DMS79 (cell line): ENCODE measurements at places on chromosomes 4 and X.
A peak's percentile ranks its signal among the peaks of the same experiment; 100 is the strongest.

DNA sequence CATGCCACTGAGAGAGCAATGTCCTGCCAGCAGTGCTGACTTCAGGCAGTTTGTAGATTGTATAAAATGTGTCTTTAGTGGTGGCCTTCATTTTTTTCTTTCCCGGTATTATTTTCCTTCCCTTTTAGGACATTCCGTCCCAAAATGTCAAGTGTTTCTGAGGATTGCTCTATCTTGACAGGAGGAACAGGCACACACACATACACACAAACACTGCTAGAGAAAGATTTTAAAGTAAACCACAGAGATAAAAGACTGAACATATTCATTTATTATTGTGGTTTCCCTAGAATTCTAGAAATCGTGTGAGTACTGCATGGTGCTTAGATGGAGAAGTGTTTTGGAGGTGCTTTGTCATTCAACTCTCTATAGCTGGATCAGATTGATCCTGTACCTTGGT lies 111.9 kb downstream of the GABRB1 start:
- no peak for DNase-seq

GRCh38 chrX:153539171-153539978 lies 21.9 kb downstream of the ATP2B3 start:
- DNase-seq = no peak

GRCh38 chrX:81263059-81263458 lies 61.2 kb downstream of the SH3BGRL start:
- no peak for DNase-seq

DNA sequence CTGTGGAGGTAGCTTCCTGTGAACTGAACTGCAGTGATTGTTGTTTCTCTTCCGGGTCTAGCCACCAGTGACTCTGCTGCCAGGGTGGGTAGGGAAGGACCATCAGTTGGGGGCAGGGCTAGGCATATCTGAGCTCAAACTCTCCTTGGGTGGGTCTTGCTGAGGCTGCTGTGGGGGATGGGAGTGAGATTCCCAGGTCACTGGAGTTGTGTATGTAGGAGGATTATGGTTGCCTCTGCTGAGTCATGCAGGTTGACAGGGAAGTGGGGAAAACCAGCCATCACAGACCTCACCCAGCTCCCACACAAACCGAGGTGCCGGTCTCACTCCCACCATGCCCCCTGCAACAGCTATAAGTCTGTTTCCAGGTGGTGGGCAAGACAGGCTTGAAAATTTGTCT lies 1937.8 kb downstream of the PCDH7 start:
- DNase-seq = no peak

DNA sequence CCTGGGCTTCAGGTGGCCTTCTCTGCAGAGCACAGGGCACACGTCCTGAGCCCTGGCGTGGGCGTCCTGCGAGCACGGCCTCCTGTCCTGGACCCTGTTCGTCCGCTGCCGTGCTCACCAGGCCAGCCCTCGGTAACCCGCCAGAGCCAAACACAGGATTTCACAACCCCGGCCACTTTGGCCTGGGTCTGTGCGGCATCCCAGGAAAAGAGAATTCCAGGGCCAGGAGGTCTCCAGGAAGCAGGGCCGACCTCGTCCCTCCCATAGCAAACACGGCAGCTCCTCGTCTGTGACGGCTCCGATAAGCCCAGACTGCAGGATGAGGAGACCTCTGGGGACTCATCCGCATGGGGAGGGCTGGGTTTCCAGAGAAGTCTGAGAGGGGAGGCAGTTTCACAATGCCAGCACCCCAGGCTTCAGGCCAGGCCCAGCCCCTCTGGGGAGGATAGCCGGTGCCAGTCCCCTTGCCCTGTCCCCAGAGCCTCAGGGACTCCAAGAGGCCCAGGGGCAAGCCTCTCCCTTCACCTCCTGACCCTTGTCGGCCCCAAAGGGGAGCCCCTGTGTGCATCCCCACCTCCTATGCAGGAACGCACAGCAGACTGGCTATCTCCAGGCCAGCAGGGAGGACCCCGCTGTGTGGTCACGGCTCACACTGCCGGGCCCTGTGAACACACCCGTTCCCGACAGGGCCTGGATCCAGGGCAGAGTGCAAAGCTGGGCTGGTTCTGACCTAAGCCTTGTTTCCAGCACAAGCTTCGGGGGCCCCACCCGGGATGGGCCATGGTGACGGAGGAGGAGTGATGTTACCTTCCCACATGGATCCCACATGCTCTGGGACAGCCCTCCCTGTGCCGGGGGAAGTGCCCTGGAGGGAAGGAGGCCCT lies 22.3 kb upstream of the HTRA3 start:
- no peak for DNase-seq

DNA sequence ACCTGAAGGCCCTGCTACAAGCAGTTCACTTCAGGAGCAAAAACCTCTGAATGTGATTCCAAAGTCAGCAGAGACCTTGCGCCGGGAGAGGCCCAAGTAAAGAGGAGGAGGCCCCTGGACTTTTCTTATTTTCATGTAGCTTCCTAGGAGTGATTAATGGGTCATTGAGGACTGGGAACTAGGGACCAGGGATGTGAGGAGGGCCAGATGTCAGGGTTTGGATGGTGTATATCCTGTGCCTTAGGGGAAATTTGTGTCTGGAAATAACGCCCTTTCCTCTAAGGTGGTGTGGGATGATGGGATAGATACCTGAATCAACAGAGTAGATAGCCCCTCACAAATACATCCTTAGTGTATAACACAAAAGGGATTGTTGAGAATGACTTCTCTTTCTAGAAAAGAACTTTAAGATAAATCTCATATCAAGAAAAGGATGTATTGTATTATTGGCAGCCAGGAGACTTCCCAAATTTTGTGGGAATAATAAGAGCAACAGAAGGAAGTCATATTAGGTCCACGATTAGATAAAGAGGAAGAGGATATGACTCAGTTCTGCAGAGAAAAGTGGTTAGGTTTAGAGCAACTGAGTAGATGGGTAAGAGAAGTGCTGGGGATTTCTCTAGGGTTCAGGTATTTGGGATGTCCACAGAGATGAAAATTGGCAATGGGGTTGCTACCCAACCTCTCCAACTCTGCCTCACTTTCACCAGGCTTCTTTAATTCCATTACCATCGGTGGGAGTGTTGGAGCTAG lies 1.1 kb downstream of the ITGB1BP2 start:
- DNase-seq = no peak

DNA sequence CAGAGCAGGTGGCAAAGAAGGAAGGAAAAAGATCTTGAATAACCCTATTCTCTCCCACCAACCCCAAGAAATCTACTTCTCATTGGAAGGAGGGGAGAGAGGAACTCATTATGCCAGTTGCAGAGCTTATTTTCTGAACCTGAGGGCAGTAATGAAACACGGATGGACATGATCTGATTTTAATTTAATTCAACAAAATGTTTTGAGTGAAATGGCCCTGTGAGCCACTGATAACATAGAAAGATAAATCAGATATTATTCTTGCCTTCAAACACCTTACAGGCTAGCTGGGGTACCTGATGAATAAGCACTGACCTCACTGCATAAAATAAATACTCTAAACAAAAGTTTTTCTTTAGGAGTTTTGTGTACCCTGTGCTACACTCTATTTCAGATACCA lies 30.3 kb downstream of the DAPP1 start:
- DNase-seq = no peak

- DNase-seq = no peak
These were observed 17.8 kb downstream of the ZCCHC4 start for GRCh38 chr4:25330335-25330734.

- DNase-seq = peak; percentile 36
These were observed 2.2 kb downstream of the GRID2 start for GRCh38 chr4:92305878-92306520.

DNA sequence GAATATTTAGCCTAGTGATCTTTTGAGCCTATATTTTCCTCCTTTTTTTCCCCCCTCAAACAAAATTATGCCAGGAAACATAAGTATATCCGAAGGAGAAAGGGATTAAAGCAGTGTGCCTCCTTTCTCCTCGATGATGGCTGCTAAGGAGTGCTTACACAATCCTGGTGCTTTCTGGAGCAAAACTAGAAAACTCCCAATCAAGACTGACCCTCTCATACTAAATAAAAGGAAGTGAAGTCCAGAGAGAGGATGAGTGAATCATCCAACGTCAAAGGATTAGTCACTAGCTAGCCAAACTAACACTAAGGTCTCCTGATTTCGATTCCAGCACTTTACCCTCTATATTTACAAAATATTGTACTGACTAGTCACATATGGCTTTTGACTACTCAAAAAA lies 146.8 kb downstream of the PPP3CA start:
- no peak for DNase-seq

- DNase-seq = no peak
These were observed 227.3 kb upstream of the ZC4H2 start for GRCh38 chrX:65203545-65203944.

DNA sequence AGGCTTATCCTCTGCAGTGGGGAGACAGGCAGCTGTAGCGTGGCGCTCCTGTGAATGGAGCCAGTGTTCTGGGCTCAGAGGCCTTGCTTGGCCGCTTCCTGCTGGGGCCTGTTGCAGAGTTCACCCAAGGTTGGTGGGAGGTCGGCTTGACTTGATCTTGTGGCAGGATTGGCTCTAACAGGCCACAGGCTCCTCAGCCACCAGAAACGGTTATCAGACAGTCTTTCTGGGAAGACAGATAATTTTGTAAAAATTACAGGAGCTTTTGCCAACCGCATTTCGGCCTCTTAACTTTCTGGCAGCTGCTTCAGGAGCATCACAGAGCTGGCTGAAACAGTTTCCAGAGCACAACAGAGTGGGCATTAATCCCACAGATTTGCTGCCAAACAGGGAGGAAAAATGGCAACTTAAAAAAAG lies 66.4 kb downstream of the DIPK2B start:
- DNase-seq = no peak

DNA sequence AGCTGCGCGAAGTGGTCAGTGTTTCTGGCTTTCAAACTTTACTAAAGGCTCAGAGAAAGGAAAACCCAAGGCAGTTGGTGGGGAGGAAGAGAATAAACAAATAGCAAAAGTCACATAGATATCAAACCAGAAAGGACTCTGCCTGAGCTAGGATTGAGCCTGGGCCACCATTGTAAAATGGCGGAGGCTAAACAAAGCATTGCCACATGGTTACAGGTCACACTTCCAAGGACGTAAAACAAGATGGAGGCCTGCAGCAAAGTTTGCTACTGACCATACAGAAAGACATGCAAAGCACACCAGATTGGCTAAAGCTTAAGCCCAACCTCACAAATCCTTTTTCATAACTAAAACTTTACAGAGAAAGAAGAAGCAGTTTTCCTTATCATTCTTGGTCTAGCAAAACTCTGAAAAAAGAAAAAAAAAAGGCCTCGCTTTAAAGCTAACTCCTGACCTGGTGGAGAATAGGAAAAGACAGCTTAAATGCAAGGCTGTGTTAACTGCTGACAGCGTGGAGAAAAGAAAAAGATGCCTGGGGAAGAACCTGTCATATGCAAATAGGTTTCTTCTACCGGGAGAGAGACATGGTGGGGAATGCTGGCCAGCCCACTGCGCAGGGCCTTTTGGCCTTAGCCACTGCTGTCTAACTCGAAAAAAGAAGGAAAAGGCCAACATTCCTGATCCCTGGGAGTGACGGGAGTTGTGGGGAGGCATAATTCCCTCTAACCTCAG lies 81.8 kb upstream of the SMARCA5 start:
- DNase-seq = no peak

DNA sequence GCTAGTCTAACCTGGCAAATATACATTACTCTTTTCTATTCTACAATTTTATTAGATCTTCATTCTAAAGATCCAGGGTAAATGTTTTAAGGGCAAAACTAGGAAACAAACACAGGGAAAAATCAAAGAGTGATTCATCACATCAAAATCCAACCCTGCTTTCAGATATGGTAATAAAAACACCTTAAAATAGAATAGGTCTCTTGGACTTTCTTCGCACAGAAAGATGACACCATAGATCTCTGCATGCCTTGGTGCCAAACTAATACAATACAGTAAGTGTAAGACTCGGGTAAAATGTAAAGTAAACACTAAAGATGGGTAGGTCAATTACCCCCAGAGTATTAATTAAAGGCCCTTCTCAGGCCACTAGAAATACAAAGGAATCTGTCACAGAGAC lies 34.2 kb downstream of the LDB2 start:
- DNase-seq = no peak

DNA sequence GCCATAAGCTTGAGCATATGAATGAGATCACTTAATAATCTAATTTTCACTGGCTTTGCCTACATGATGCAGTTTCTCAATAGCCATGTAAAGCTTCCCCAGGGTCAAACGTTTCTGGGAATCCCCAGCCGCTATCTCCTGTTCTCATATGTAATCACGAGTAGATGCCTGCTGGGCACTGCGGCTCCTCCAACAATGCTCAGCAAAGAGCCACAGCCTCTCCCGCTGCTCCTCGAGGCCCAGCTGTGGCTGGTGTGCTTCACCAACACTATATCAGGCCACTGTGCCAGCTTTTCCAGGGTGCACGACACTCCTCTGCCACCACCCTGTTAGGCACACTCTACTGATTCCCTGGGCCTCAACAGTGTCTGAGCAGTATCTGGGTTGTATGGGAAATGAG lies 78.3 kb upstream of the RASGEF1B start:
- DNase-seq = no peak

DNA sequence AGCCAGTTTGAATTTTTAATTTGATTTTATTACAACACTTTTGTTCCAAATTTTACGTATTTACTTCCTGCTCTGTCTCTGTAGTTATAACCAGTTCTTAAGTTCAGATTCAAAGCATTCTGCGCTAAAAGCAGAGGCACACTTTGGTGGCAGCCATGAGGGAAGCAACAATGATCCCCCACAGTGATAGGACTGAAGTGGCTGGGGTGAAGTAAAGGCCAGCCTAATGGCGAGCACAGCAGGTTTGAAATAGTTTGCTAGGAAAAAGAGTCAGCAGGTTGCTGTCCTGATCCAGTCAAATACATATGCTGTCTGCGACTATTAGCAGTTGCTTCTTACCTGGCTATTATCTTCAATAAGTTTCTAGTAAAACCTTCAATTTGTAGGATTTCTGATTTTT lies 176.3 kb downstream of the RPA4 start:
- DNase-seq = no peak

DNA sequence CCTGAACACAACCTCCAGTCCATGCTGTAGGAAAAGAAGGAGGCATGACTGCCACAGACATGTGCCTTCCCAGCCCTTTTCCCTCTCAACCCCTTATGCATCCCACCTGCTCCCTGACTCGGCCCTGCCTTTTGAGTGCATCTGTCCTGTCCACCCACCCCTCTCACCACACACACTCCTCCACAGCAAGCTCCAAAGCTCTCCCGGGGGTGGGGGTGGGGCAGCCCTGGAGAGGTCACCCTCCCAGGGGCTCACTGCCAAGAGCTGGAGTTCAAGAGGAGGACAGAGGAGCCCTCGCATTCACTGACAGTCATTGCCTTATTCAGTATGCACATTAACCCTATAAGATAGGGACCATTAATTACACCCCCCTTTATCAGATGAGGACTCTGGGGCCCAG lies 46.6 kb upstream of the MAMLD1 start:
- no peak for DNase-seq
